Placental pericyte (primary cell): ENCODE measurements at places on chromosomes 11 and 22. TPM values are rescaled to one million over a fixed set of nuclear protein-coding genes. Genes with fewer than 3 reads are reported as not detected.

Gene APOBEC3G
- total RNA-seq: 7.0 and 12.7 TPM in 2 replicates

Gene MMP27
- not detected in 2 replicates for total RNA-seq

Gene WNT11
- 0.14 and 0.22 TPM in 2 replicates for total RNA-seq

Gene CCDC15
- 0.66 and 7.9 TPM in 2 replicates for total RNA-seq

Gene API5
- total RNA-seq: 68.1 and 103 TPM in 2 replicates

Gene METTL15
- 14.2 and 20.3 TPM in 2 replicates for total RNA-seq

Gene CCDC73
- total RNA-seq: not detected in 2 replicates

Gene CPSF7
- 42.4 and 51.0 TPM in 2 replicates for total RNA-seq

Gene PTPN5
- total RNA-seq: not detected in 2 replicates

Gene SCARF2
- 23.8 and 46.0 TPM in 2 replicates for total RNA-seq

Gene TLCD5
- 6.6 and 16.0 TPM in 2 replicates for total RNA-seq

Gene RIC3
- not detected in 2 replicates for total RNA-seq

Gene DDX25
- total RNA-seq: not detected in 2 replicates

Gene BTG4
- total RNA-seq: not detected in 2 replicates

Gene OR2D2
- total RNA-seq: 0.22 and 1.4 TPM in 2 replicates

Gene RBMXL2
- not detected in 2 replicates for total RNA-seq

Gene F2
- total RNA-seq: not detected in 2 replicates

Gene FUT4
- total RNA-seq: 4.8 and 6.6 TPM in 2 replicates

Gene BCO2
- 1.0 and 34.1 TPM in 2 replicates for total RNA-seq

Gene TMEM86A
- total RNA-seq: 0.29 and 1.3 TPM in 2 replicates

Gene ROM1
- total RNA-seq: 1.3 and 4.6 TPM in 2 replicates

Gene TMPRSS13
- total RNA-seq: not detected in 2 replicates

Gene DNAJB7
- total RNA-seq: not detected in 2 replicates

Gene TPH1
- total RNA-seq: under 0.01 and 0.14 TPM in 2 replicates

Gene AP1B1
- total RNA-seq: 58.9 and 95.5 TPM in 2 replicates

Gene ZNRF3
- total RNA-seq: 3.3 and 5.6 TPM in 2 replicates

Gene CASP5
- 1.5 TPM in 1 of 2 replicates, not detected in the other for total RNA-seq
